Fibroblast of skin of right biceps (primary cell): ENCODE measurements at places on chromosomes 5 and 9.
A peak's percentile ranks its signal among the peaks of the same experiment; 100 is the strongest.

- DNase-seq = no peak
Observed at GRCh38 chr9:127293767-127294166, 29.2 kb downstream of the GARNL3 start.

DNA sequence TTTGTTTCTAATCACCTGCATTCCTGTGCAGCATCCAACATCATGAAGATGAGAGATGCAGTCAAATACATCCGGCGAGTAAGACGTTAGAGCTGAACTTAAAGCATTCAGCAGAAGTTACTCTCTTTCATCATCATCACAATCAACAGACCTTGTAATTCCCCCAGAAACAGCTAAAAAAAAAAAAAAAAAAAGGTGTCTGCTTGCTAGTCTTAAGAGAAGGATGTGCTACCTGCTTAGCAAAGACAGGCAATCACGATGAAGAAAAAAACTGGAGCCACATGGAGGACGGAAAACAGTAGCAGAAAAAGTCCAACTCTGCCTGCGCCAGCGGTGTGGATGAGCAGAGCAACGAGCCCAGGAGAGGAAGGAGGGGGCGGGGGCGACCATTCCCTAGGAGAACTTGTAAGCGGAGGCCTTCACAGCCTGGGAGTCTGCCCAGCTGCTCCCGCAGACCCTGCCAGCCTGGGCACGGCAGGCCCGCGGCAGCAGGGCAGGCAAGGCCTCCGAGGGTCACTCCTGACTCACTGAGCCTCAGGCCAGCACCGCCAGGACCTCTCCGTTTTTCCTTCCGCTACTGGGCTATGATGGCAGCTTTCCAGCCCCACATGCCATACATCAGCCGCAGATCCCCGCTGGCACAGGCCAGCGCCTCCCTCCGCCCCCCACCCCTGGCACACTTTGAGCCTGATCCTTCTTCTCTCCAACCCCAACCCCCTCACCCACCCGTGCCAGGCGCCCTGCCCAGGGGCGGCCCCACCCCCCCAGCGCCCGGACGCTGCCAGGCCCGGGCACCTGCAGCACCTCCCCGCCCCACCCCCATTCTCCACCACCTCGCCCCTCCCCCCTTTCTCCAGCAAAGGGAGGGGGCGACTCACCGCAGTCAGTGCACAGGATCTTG is 1.4 kb downstream of the NRG2 start:
- peak; percentile 19 for DNase-seq

- no peak for DNase-seq
Observed at GRCh38 chr5:15450473-15450872, 49.5 kb upstream of the FBXL7 start.

DNA sequence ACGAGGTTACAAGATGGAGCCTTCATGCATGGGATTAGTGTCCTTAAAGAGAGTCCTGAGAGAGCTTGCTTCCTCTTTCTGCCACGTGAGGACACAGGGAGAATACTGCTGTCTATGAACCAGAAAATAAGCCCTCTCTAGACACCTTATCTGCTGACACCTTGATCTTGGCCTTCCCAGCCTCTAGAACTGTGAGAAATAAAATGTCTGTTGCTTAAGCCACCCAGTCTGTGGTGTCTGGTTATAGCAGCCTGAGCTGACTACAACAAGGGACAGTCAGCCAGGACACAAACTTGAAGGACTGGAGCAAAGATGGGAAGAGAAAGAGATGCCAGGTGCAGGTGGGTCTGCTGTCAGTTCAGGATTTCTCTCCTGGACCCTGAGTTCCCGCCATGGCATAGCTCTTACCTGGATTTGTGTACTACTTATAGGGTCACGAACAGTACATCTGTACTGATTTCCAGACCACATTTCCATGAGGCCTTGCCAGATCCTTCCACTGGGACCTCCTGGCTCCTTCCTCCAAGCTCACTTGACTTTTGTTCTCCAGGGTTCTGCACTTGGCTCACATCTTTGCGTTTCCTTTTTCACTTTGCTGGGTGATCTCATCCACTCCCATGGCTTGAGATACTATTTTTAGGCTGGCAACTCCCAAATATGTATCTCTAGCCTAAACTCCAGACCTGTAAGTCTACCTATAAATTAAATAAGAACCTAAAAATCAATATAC is 44.9 kb upstream of the LIFR start:
- DNase-seq = no peak

DNA sequence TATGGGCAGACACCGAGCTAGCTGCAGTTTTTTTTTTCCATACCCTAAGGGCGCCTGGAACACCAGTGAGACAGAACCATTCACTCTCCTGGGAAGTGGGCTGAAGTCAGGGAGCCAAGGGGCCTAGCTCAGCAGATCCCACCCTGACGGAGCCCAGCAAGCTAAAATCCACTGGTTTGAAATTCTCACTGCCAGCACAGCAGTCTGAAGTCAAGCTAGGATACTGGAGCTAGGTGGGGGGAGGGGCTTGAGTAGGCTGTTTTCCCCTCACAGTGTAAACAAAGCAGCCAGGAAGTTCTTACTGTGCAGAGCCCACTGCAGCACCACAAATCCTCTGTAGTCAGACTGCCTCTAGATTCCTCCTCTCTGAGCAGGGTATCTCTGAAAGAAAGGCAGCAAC is 151.7 kb upstream of the HCN1 start:
- DNase-seq = no peak

DNA sequence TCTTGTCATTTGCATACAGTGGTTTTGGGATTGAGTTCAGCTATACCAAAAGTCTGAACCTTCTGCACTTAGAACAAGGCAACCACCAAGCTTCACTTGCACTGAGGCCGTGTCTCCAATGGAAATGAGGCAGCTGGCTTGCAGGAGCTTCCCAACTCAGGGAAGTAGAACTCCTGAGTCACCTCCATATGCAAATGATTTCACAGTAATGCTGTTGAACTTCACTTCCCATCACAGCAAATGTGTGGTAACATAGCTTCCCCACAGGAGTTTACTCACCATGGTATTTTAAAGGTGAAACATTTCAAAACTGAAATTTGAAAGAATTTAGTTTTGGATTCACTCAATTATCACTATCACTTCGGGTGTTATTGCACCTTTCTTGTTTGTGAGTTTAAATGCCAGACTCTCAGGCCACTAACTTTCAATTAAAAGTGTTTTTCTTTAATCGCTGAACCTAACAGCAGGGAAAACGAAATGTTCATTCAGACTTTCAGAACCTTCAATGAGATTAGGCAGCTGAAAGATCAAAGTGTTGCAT is 9.0 kb downstream of the CD274 start:
- DNase-seq = peak; percentile 59

GRCh38 chr9:112605963-112606699 is 111.8 kb downstream of the INIP start:
- DNase-seq = peak; percentile 5

GRCh38 chr5:78776637-78777036 is 128.1 kb upstream of the LHFPL2 start:
- no peak for DNase-seq

GRCh38 chr5:90843443-90843842 is 284.8 kb downstream of the ADGRV1 start:
- DNase-seq = peak; percentile 6

DNA sequence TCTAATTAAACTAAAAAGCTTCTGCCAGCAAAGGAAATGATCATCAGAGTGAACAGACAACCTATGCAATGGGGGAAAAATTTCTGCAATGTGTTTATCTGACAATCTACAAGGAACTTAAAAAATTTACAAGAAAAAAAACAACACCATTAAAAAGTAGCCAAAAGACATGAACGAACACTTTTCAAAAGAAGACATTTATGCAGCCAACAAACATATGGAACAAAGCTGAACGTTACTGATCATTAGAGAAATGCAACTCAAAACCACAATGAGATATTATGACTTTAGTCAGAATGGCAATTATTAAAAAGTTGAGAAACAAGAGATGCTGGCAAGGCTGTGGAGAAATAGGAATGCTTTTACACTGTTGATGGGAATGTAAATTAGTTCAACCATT is 530.4 kb upstream of the DAB2 start:
- peak; percentile 27 for DNase-seq

DNA sequence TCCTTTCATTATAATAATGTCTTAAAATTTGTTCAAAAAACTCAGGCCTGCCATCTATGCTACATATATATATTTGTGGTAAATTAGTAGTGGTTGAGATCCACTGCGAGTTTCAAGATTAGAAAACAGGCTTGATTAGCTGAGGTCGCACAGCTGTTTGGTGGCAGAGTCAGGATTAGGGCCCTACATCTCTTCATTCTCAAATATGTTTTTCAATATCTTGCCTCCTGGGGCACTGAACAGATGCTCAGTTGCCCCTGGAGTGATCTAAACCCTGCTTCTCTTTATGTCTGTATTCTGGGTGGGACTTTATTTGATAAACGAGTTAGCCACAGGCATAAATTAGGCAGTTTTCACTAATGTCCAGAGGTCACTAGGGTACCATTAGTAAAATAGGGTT is 27.8 kb upstream of the CEP120 start:
- DNase-seq = no peak

- no peak for DNase-seq
Observed at GRCh38 chr9:126589349-126589748, 24.4 kb upstream of the LMX1B start.

DNA sequence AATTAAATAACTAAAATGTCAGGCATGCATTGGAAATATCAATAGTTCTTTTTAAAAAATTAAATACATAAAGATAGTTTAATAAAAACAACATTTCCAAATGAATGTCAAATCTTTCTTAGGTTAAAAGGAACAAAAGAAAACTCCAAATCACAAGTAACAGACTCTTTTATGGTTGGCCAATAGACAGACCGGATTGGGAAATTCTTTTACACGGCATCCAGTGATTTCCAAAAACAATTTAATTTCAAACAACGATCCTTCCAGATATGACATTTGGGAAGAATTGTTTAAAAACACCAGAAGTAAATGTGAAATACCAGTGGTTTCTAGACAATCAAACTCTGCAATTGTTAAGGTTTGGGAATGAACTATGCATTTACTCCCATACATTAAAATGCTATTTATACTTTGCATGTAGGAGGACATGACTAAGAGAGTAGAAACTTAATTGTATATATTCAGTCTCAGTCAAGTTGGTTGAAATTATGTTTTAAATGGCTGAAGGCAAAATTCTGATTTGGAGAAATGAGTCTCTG is 32.8 kb downstream of the ZNF474 start:
- peak; percentile 82 for DNase-seq

DNA sequence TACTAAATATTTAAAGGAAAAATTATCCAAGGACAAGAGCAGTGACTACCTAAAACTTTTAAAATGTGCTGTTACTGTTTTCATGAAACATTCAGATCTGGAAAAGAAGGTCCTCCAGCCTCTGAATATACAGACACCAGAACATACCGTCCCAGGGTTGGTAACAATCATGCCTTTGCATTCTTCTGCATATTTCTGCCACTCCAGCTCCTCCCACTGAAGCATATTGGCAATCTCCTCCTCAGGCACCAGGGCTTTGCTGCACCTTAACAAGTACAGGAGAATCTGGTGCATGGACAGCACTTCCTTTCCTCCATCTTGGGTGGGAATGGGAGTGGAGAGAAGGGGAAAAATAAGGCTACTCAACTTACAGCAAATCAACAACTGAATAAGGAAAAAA is 60.0 kb downstream of the DROSHA start:
- DNase-seq = no peak

DNA sequence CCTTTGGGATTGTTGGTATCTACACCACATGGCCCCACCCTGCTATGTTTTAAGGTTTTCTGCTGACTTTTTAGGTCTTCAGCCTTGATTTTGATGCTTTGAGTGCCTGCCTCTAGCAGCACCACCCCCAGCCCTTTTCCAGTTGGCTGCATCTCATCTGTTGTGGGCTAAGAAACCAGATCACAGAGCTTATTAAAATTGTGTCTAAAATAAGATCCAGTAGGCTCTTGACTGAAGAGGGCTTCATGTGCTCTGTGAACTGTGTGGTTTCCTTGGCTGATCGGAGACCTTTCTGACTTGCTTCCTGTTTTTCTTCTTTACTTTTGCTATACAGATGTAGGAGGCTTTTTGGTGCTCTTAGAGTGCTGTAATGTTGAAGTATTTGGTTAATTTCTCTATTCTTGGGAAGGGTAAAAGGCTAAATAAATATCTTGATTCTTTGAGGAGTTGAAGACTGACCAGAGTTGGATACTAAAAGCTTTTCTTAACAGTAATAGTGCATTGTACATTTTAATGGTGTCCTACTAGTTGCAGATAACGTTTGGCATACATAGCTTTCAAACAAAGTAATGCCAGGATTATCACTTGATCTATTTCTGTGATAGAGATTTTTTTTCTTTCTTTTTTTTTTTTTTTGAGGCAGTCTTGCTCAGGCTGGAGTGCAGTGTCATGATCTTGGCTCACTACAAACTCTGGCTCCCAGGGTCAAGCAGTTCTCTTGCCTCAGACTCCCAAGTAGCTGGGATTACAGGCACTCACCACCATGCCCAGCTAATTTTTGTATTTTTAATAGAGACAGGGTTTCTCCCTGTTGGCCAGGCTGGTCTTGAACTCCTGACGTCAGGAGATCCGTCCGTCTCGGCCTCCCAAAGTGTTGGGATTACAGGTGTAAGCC is 4.5 kb downstream of the UBE2D2 start:
- DNase-seq = no peak

- DNase-seq = no peak
Observed at GRCh38 chr5:40871177-40871576, 30.0 kb downstream of the CARD6 start.

GRCh38 chr5:97182571-97183099 is 412 bp downstream of the RIOK2 start:
- peak; percentile 19 for DNase-seq

- no peak for DNase-seq
Observed at GRCh38 chr9:77710316-77710715, 62.2 kb upstream of the GNA14 start.

DNA sequence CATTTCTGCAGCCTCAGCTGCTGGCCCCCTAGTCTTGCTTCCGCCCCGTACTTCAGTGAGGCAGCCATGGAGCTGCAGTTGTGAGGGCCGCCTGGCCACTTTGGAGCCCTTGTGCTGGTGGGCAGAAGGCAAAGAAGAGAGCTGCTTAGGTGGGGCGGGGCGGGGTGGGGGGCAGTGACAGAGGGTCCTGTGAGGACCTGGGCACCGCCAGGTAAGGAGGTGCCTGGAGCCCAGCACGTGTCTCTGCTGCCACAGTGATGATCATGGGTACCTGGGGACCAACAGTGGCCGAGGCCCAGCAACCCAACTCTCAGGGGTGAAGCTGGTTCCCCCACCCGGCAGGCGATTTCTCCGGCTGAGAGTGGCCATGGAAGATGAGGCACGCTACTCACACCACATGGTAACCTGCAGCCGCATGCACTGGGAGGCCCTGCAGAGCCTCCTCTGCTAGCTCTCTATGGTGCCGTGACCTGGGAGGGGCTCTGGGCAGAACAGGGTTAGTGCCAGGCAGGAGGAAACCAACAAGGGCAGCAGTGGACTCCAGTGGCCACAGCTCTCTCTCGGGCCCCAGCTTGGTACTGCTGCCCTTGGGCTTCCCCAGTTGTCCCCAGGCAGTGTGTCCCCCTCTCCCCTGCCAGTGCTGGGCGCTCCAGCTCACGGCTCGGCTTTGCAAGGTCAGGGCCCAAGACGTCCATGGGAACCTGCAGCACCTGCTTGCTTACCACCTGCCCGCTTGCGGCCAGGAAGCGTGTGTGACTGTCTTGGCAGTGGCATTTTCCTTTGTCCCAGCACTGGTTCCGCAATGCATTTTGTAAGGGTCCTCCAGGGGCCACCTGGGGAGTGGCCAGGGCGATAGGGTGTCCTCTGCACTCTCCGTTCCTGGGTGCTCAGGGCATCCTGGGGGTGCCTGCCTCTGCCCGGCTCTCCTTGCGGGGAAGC is 24.0 kb downstream of the NDUFS6 start:
- DNase-seq = no peak
